ENCODE measurements at places on chromosomes 11 and 22. TPM values are rescaled to one million over a fixed set of nuclear protein-coding genes. Genes with fewer than 3 reads are reported as not detected.

DNA sequence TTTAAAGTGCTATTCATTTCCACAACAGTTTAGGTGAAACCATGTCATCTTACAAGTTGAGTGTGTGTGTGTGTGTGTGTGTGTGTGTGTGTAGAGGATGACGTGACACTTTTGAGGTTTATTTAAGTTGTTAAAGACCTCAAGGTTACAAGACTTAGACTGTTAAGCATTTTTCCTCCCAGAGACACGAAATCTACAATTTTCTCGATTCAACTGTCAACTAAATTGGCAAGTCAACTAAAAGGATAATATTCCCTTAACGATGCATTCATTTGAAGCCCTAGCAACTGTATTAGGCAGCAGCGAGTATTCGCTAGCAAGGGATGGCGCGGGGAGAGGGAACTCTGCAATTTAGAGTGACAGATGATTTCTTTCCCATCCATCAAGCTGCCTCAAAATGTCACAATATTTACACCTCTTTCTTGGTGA lies 17.6 kb upstream of the BDNF start:
- H3K27me3 ChIP-seq: peaks cover 53% of the 10 kb centered on the region
- H3K4me3 ChIP-seq: no peak overlapping the region
- H3K4me1 ChIP-seq: peaks cover 12% of the 10 kb centered on the region
- H3K36me3 ChIP-seq: peaks cover 2% of the 10 kb centered on the region

The ACRV1 gene
- total RNA-seq: not detected

DNA sequence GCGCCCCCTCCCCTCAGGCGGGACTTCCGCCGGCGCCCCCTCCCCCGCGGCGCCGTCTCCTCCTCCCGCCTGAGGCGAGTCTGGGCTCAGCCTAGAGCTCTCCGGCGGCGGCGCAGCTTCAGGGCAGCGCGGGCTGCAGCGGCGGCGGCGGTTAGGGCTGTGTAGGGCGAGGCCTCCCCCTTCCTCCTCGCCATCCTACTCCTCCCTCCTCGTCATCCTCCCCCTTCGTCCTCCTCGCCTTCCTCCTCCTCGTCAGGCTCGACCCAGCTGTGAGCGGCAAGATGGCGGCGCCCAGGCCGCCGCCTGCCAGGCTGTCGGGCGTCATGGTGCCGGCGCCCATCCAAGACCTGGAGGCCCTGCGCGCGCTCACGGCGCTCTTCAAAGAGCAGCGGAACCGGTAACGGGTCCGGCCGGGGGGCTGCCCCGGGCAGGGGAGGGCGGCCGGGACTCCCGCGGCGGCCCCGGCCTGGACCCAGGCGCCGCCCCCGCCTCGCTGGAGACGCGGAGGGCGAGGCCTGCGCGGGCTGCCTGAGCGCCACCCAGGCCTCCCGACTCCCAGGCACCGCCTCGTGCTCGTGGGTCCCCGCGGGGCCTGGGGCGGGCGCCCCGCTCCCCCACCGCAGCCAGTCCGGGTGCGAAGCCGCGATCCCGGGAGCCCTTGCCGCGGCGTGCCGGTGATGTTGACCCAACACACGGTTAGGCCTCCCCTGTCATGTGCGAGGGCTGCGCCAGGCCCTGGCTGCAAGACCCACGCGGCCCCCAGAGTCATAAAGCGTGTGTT lies at the start of gene ATXN10:
Gene ATXN10, plus strand, starts transcription at position 52 of the 781 bp plus-strand sequence. Its CDS starts 230 bp downstream, at position 282.
- peak within 1 kb of the TSS; percentile 89 for H3K27ac ChIP-seq
- peaks cover 34% of the 10 kb centered on the region for H3K4me1 ChIP-seq
- peaks cover 26% of the 10 kb centered on the region for H3K36me3 ChIP-seq
- peak within 1 kb of the TSS; percentile 94 for H3K4me3 ChIP-seq
- peak; percentile 69 for DNase-seq

- no peak overlapping the region for H3K27ac ChIP-seq
- H3K36me3 ChIP-seq: no peaks in the 10 kb centered on the region
- no peak overlapping the region for H3K4me3 ChIP-seq
- no peaks in the 10 kb centered on the region for H3K4me1 ChIP-seq
Observed at GRCh38 chr22:49086606-49087157, 741.0 kb downstream of the BRD1 start.

The SLC37A4 gene
- 35.2 TPM for total RNA-seq

DNA sequence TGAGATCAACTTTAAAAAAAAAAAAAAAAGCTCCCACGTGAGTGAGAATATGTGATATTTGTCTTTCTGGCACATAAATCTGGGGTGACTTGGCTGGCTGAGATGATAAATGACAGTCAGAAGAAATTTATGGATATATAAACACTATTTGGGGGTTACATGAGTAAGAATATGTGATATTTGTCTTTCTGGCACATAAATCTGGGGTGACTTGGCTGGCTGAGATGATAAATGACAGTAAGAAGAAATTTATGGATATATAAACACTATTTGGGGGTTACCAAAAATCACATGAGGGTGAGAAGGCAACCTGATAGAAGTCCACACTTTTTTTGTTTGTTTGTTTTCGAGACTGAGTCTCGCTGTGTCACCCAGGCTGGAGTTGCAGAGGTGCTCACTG lies 6.6 kb upstream of the TSG101 start:
- no peak overlapping the region for H3K27ac ChIP-seq
- no peak overlapping the region for H3K4me3 ChIP-seq
- H3K36me3 ChIP-seq: no peaks in the 10 kb centered on the region
- no peaks in the 10 kb centered on the region for H3K27me3 ChIP-seq

GRCh38 chr11:42058794-42059193 lies 599.3 kb upstream of the LRRC4C start:
- no peaks in the 10 kb centered on the region for H3K36me3 ChIP-seq
- no peak for DNase-seq
- H3K27me3 ChIP-seq: no peaks in the 10 kb centered on the region
- H3K4me3 ChIP-seq: no peak overlapping the region
- H3K4me1 ChIP-seq: no peaks in the 10 kb centered on the region
- H3K27ac ChIP-seq: no peak overlapping the region

The SLC22A8 gene
- not detected for total RNA-seq

GRCh38 chr11:46207270-46207669 lies 70.2 kb upstream of the CREB3L1 start:
- peaks cover 11% of the 10 kb centered on the region for H3K4me1 ChIP-seq
- DNase-seq: no peak
- H3K27ac ChIP-seq: no peak overlapping the region
- H3K4me3 ChIP-seq: no peak overlapping the region
